ENCODE measurements at places on chromosomes 6 and 20.

DNA sequence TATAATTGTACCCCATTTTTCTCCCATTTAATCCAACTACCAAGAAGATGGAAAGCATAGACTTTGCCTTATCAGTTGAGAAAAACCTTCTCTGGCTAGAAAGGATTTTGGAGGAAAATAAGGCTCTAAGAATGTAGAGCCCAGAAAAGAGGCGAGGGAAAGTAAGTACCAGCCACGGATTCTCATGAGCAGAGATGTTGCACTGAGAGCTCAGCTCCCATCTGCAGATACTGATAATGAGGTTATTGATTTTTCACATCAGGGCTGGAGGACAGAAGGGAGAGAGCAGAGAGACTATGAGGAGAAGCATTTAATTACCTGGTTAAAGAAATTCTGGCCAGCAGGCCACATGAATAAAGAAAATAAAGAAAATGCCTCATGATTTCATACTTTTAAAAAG, 104.4 kb upstream of the FAM184A start:
- no peak for DNase-seq

- no peak for DNase-seq
Observed at GRCh38 chr6:49151957-49152356, 311.1 kb downstream of the MMUT start.

- no peak for DNase-seq
Observed at GRCh38 chr20:17925141-17925939, 43.3 kb downstream of the SNX5 start.

GRCh38 chr6:56655249-56655648, 12.6 kb upstream of the DST start:
- no peak for DNase-seq

DNA sequence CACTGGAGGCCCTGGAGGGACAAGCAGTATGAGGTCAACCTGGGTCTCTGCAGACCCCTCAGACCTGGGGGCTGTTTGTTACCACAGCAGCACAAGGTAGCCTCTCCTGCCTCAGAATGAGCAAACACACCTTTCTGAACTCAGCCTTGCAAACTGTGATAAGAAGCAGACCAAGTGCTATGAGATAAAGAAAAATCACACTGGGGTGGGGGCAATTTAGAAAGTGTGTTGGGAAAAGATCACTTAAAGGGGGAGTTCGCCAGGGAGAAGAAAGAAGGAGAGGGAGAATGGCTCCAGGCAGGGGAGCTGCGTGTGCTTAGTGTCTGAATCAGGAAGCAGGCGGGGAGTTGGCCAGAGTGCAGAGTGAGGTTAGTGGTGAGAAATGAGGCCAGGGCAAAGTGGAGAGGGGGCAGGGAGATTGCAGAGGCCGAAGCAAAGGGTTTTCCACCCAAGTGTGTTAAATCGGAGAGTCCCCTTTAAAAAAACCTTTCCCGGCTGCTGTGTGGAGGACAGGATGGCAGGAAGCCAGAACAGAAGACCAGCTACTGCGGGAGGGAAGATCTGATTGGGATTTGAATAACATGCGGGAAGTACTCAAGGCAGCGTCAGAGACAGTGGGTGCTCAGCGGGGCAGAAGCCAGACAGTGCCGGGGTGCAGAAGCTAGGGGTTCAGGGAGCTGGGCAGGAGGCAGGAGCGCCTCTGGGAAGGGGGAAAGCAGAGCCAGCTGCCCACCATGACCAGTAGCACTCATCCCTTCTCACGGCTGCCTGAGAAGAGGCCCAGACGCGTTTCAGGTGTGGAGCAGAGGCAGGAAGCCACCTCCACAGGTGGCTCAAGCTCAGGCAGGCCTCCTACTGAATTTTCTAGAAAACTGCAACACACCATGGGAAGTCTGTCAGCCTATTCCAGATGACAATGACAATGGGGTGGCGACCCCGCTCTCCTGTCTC, 9.0 kb downstream of the ADA start:
- peak; percentile 95 for DNase-seq

- no peak for DNase-seq
Observed at GRCh38 chr6:128630213-128630612, 109.8 kb upstream of the PTPRK start.

DNA sequence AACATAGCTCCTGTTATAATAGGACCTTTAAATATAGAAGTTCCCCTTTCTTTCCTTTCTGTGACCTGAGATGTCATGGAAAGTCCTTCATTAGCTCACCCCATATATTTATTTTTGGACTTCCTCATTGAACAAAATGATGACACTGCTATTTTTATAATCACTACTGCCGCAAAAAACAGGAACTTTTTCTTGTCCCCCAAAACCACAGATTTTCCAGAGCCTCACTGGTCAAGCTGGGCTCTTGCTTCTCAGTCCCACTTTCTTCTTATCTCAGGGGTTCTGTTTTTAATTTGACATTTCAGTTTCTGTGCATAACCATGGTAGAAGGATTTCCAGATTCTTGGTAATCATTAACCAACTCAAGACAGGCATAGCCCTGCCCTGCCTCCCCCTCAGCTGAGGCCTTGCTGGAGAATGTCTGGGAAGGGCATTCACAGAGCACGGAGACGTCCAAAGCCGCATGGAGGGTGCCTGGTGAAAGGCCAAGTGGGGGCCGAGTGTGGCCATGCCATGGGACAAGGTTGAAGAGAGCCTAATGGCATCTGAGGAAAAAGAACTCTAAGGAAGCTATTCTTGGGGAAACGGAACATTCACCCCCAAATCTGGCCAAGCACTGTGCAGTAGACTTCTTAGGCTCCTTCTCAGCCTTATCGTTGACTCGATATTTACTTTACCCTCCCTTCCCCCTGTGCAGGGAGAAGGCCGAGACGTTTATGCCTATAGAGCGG, 73.7 kb downstream of the EDN1 start:
- no peak for DNase-seq

GRCh38 chr6:13463941-13464340, 23.5 kb downstream of the GFOD1 start:
- no peak for DNase-seq

GRCh38 chr6:142756215-142756630, 188.8 kb downstream of the HIVEP2 start:
- DNase-seq = peak; percentile 75

DNA sequence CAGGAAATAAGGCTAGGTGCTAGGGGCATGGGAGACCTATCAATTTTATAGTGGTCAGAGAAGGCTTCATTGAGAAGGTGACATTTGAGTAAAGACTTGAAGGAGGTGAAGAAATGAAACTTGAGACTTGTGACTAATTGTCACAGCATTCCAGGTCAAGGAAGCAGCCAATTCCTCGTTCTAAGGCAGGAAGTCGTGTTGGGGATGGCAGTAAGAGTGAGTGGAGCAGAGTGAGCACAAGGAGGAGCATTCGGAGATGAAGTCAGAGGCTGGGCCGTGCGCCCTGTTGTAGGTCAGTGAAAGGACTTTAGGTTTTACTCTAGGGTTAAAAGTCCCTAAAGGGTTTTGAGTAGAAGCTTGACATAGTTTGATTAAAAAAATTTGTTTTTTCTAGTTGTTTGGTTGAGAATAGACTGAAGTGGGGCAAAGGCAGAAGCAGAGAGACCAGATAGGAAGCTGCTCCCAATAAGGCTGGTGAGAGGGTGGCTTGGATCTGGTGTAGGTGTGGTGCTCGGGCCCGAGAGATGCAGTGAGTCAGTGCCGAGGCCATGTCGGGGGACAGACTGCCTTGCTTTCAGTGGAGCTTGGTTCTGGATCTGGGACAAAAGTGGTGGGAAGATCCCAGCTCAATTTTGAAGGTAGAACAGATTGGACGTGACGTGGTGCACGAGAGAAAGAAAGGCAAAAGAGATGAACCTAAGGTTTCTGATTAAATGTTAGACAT, 2.6 kb upstream of the RSPH3 start:
- DNase-seq = no peak

DNA sequence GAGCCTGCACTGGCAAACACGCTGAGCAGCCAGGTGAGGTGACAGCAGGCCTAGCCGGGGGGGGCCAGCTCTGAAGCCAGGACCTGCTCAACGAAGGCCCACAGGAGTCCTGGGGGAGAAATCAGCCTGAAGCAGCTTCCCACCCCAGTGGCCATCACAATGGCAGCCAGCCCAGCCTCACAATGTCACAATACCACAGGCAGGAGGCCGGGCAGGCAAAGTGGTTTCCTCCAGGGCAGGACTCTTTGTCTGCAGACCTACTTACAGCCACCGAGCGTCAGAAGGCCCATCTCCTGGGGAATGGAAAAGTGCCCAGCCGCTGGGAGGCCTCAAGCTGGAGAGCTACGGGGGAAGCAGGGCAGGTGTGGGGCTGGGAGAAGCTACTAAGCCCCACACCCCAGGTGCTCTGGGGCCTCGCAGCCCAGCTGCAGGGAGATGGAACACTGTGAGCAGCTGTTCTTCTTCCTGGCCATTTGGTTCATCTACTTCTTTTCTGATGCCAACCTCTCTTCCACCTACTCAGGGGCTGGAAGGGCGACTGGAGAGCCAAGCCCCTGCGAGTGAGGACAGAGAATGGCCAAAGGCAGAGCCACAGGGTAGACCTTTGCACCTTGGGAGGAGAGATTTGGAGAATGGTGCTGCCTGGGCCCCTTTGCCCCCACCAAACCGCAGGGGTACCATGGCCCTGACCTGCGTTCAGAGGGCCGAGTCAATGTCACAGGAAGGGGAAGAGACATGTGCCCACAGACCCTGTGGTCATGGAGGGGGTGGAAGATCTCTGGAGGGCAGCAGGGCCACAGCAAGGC, 22.3 kb upstream of the AVP start:
- no peak for DNase-seq

DNA sequence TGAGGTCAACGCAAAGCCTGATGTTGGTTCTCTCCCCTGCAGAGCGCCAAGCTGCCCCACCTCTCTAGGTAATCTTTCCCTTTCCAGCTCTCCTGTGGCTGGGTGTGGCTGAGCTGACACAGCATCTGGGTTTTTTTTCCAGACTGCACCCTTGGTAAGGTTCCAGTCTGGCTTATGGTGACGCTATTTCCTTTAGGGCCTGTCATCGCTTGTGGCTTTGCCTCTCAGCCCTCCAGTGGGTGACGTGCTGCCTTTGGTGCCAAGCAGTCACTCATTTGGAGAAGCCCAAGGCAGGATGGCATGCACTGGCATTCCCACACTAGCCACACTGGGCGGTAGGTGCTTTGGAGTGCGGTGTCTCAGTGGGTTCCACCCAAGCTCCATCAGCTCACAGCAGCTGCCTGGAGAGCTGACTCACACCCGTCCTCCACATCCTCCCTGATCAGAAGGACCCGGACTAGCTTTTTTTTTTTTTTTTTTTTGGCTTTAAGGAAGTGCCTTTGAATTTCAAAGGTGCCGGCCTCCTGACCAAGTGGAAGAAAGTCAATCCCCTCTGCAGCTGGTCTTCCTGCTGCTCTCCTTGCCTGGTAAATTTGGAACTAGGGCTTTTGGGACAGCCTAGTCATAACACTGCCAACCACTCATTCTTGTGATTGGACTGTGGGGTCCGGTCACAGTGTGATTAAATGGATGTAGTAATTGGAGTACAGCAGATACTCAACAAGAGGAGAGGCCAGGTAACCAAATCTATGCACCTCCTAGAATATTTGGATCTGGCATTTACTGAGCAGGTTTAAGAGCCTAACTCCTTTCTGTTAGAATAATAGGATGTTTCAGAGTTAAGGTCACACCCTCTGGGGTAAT, 153.6 kb downstream of the CD83 start:
- DNase-seq = peak; percentile 99

DNA sequence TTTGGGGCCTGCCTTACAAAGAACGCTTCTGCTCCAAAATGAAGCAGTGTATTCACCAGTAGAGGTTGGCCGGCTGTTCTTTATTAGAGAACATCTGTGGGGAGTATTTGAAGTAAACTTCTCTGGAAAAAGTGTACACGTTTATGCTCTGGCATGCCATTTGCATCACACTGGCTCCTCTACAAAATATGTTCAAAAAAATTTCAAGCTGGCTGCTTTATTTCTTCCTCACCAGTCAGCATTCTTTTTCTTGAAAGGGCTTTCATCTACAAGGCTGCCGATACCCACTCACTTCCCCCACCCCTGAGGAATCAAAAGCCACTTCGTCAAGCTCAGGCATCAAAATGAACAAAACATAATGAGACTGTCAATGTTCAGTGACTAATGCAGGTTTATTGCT, 294.1 kb downstream of the TFAP2B start:
- DNase-seq = no peak

DNA sequence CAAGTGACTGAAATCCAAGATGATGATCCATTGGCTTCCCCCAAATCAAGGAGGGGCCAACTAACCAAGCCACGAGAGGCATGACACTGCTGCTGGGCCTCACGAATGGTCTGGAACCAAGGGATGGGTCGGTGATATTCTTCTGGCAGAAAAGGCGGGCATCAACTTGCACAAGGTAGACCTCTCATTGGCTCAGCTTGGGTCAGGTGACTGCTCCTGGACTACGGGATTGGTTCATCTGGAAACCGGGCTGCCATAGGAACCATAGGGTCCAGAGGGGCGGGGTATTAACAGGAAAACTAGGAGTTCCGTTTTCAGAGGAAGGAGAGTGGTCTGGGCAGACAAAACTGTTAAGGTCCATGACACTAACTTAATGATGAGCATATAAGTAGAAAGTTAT, 100.9 kb downstream of the TFAP2C start:
- no peak for DNase-seq

DNA sequence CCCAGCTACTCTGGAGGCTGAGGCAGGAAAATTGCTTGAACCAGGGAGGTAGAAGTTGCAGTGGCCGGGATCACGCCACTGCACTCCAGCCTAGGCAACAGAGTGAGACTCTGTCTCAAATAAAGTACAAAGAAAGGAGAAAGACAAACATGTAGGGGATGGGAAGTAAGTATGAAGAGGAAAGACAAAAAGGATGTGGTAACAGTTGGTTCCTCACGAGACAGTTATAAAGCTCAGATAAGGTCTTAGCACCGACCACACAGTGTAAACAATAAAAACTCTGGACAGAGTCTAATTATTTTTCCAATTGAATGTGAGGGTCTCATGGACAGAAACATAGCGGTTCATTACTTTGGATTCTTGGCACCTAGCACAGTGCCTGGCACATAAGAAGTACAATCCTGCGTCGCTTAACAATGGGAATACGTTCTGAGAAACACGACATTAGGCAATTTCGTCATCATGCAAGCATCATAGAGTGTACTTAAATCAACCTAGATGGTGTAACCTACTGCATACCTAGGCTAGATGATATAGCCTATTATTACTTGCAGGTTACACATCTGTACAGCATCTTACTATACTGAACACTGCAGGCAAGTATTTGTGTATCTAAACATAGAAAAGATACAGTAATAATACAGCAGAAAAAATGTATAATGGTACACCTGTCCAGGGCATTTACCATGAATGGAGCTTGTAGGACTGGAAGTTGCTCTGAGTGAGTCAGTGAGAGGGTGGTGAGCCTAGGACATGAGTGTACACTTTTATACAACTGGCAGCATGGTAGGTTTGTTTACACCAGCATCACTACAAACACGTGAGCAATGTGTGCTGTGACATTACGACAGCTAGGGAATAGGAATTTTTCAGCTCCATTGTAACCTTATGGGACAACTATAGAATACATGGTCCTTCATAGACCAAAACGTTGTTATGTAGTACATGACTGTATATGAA, 38.2 kb downstream of the MBOAT1 start:
- DNase-seq = no peak
